ENCODE measurements at places on chromosomes 11 and 22.

GRCh38 chr22:29727131-29727523 lies 7.3 kb downstream of the CABP7 start:
- no peak for DNase-seq

- no peak for DNase-seq
These were observed 22.5 kb downstream of the FADS3 start for GRCh38 chr11:61868571-61869428.

GRCh38 chr11:71420455-71421241 lies 27.5 kb downstream of the DHCR7 start:
- DNase-seq = no peak

GRCh38 chr11:12802418-12803085 lies 128.3 kb downstream of the TEAD1 start:
- no peak for DNase-seq
